Frontal cortex (tissue), 4 donors: ENCODE measurements at places on chromosomes 3 and 15.

GRCh38 chr15:57041416-57041815 is 123.0 kb downstream of the TCF12 start:
- no peak for DNase-seq

DNA sequence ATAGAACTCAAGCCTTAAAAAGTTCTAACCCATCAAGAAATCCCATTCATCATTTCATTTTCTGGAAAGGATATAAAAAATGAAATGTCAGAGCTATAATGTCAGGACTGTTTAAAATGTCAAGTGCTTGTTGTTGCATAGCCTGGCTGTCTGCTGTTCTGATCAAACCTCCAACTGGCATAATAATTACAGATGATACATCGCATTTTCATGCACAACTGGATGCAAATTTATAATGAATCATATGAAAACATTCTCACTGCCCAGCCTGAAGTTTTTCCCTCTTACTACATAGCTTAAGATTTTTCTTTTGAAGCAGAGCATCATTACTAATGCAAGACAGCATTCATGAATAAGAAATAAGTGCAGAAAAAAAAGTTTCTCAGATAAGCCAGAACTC is 46.5 kb downstream of the GUCA1C start:
- DNase-seq: no peak

DNA sequence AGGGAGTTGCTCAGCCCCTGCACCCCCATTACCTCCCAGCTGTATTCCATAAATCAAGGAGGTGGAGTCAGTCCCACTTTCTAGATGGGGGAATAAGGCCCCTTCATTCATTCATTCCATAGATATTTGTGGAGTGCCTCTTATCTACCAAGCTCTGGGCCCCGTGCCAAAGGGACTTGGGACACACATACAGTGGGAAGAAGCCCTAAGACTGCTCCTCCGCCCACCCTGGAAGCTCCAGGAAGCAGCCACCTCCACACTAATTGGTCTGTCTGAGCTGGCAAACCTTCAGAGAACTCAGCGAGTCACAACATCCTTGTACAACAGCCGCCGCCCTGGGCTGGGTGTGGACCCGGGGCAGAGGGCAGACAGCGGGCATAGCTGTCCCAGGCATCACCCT is 6.4 kb downstream of the STRA6 start:
- DNase-seq: no peak

GRCh38 chr3:194080913-194081800 is 54.8 kb upstream of the HES1 start:
- DNase-seq: no peak

- DNase-seq: no peak
Measured at GRCh38 chr15:93644595-93644994, 555.6 kb upstream of the RGMA start.

DNA sequence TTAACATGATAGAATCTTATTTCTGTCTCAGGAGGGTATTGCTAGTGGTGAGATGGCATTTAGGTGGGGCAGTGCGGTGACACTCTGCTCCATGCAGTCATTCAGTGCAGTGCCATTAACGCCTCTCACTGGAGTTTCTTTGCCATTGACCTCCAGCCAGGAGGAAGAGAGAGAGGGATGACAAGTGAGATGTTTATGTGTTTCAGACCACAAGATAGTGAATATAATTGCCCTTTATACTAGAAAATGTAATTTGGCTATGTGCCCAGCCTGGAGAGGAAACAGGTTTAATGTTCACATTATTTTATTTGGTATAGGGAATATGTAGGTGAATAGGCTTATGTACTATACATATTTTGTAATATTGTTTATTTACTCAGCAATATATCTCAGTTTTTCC is 84.5 kb downstream of the ZIC1 start:
- DNase-seq: no peak

GRCh38 chr3:55742022-55742831 is 255.1 kb upstream of the WNT5A start:
- DNase-seq: no peak

DNA sequence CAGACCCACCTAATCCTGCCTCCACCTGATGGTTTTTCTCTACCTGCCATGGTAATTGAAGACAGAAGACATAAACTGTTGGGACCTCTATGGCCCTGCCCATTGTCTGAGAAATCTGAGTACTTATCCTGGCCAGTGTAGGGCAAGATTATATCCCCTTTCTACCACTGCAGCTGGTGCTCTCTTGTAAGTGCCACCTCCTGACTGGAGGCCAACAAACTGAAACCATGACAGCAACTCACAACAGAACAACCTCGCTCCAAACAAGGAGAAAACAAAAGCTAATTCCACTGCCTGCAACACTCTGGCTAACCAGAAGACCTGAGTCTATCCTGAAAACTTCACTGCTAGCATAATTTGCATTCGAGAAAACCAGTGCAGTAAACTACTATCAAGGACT is 82.9 kb downstream of the CLDN1 start:
- DNase-seq: no peak

DNA sequence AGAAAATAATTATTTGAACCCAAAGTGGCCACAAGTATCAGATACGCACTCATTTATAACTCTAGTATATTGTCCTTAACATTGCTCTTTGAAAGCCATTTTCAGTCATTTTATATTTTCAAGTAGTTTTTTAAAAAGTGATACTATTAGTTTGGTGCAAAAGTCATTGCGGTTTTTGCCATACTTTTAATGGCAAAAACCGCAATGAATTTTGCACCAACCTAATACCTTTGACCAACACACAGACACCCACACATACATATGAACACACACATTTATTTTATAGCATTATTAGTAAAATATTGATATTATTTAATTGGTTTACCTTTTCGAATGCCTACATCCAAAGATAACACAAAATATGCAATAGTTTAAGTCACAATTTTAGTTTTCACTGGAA is 154.3 kb downstream of the EPHA3 start:
- no peak for DNase-seq

- DNase-seq: no peak
Measured at GRCh38 chr3:110311541-110311940, 760.1 kb upstream of the NECTIN3 start.

GRCh38 chr15:39596358-39597051 is 15.6 kb downstream of the THBS1 start:
- DNase-seq: no peak

DNA sequence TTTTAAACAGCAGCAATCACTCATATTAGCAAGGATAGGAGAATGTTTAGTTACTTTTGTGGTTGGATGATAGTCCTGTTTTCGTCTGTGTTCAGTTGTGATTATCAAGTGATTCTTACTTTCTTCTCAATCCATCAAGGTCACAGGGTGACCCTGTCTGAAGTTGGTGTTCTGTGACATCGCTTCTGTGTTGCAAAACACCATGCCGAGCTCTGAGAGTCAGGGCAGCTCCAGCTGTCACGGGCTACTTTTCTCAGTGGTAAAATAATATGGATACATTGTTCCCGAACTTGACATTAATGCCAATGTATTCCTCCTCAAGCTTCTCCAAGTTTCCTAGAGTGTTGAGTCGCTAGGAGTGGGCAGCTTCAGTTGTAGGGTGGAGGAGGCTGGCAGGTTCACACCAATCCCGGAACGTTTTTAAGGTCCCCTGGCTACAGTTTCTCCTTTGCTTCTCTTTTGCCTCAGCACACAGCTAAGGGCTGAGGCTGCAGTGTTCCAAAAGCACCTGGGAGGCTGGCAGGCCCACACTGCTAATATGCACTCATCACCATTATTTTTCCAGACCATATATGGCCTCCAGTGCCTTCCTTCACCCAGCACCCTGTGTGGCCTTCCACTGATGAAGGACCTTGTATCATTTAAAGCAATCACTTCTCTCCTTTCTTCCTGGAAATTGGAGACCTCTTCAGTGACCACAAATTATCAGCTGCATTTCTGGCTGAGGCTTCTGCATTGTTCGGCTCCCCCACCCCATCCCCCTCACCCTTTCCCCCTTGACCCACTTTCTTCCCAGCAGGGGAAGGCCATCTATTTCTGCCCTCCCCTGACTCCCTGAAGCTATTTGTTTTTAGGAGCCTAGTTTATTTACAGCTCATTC is 25.8 kb downstream of the COLQ start:
- DNase-seq: no peak

DNA sequence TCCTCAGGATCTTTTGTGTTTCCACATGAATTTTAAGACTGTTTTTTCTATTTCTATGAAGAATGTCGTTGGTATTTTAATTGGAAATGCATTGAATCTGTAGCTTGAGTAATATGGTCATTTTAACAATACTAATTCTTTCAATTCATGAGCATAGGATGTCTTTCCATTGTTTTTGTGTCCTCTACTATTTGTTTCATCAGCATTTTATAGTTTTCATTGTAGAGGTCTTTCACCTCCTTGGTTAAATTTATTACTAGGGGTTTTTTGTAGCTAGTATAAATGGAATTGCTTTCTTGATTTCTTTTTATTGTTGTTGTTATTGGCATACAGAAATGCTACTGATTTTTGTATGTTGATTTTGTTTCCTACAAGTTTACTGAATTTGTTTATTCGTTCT is 17.3 kb upstream of the ATP2C1 start:
- DNase-seq: no peak

GRCh38 chr3:66797889-66798560 is 200.1 kb upstream of the KBTBD8 start:
- peak; percentile 31 for DNase-seq
